Right cardiac atrium (tissue), 5 donors: ENCODE measurements at places on chromosomes 11 and 22. TPM values are rescaled to one million over a fixed set of nuclear protein-coding genes. Genes with fewer than 3 reads are reported as not detected.

FXYD2 gene
- total RNA-seq: 4.0 TPM

- DNase-seq: no peak
These were observed 38.9 kb downstream of the ARHGEF12 start for GRCh38 chr11:120375076-120375475.

GRCh38 chr11:6926208-6927029, at the start of gene ZNF215:
TSS of gene ZNF215 (plus strand) at chr11:6926426. CDS start at chr11:6932273, 5,847 bp downstream.
- peak; percentile 89 for DNase-seq

DNA sequence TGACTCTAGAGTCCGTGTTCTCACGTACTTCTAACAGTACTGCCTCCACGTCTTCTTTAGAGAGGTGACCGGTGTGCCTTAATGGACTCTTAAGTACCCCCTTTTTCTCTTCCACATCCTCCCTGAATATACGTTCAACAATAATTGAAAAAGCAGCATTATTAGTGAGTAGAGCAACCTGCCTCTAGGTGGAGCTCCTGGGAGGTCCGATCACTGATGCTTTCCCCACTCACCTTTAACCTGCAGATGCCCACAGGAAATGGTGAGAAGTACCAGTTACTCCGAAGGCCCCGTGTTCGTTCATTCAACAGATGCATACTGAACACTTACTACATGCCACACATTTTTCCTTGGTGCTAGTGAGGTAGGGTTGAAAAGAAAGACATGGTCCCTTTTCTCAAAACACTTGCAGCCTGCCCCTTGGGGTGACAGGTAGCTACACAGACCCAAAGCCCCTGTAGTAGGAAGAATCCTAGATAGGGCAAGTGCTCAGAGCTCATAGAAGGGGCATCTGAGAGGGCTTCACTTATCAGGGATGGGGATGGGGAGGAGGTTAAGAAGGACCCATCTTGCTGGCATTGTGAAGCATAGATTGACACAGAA, 72.7 kb downstream of the FEZ1 start:
- DNase-seq: no peak

API5 gene
- 45.8 TPM for total RNA-seq

DNA sequence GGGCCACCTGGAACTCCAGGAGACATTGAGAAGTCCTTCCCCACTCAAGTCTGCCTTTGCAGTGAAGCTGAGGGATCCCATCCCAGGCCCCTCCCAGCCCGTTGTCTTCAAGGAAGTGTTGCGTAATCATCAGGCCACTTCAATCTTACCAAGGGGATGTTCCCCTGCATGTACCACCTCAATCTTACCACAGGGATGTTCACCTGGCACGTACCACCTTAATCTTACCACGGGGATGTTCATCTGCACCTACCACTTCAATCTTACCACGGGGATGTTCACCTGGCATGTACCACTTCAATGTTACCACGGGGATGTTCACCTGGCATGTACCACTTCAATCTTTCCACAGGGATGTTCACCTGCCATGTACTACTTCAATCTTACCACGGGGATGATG, 108.0 kb upstream of the SYN3 start:
- DNase-seq: no peak

MOGAT2 gene
- not detected for total RNA-seq

SAC3D1 gene
- total RNA-seq: 6.3 TPM

DNA sequence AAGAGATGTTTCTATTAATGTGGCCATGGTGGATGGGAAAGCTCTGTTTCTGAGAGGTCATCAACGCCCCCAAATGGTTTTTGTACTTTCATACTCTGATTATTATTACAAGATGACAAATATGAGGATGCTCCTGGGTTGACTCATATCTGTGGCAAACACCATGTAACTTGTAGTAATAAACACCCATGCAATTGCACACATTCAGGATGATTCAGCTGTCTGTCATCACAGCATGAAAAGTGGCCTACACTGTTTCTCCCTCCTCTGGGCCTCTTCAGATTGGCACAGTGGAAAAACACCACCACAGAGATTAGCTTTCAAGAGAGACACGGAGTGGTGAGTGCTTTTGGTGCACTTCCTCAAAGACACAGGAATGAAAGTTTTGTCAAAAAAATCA, 85.4 kb downstream of the MTNR1B start:
- DNase-seq: no peak

SEC14L2 gene
- 2.0 TPM for total RNA-seq
